ENCODE measurements at places on chromosomes 5 and 9. TPM values are rescaled to one million over a fixed set of nuclear protein-coding genes. Genes with fewer than 3 reads are reported as not detected.

Gene PURA
- 30.6 TPM for total RNA-seq

Gene ACTBL2
- 0.89 TPM for total RNA-seq

Gene TAF11L5
- not detected for total RNA-seq

Gene ADRA1B
- total RNA-seq = under 0.01 TPM

Gene TMEM215
- total RNA-seq = not detected

Gene MFAP3
- total RNA-seq = 61.5 TPM

Gene PPWD1
- total RNA-seq = 44.8 TPM

Gene TRAPPC13
- total RNA-seq = 34.7 TPM

Gene GARIN3
- not detected for total RNA-seq

Gene SLCO6A1
- not detected for total RNA-seq

Gene CD180
- total RNA-seq = not detected

Gene PRRX2
- 0.59 TPM for total RNA-seq

Gene NUP155
- total RNA-seq = 39.8 TPM

Gene PNPLA7
- total RNA-seq = 0.59 TPM

Gene GAS1
- 12.1 TPM for total RNA-seq

Gene NR5A1
- not detected for total RNA-seq

Gene LRRC19
- total RNA-seq = not detected

Gene SLC22A4
- 4.8 TPM for total RNA-seq

Gene NOXA1
- 0.18 TPM for total RNA-seq

Gene ABO
- total RNA-seq = not detected

Gene PAM
- 529 TPM for total RNA-seq

Gene TCF7
- total RNA-seq = 0.09 TPM

Gene FBXO38
- 48.7 TPM for total RNA-seq

Gene CANX
- total RNA-seq = 1,230 TPM

Gene KIF24
- 0.59 TPM for total RNA-seq

Gene NUTM2G
- not detected for total RNA-seq

Gene RNF183
- total RNA-seq = not detected

Gene PGM5
- 3.0 TPM for total RNA-seq

Gene PCDHB2
- 0.74 TPM for total RNA-seq

Gene CYLC2
- not detected for total RNA-seq

Gene SPINK5
- total RNA-seq = not detected

Gene NKD2
- total RNA-seq = not detected

All from smooth muscle cell of the umbilical artery (primary cell).